Hematopoietic multipotent progenitor cell treated with erythropoietin and hydrocortisone succinate and interleukin-3 and kit ligand, for 4 days (in vitro differentiated cells): ENCODE measurements at places on chromosomes 4 and X.

DNA sequence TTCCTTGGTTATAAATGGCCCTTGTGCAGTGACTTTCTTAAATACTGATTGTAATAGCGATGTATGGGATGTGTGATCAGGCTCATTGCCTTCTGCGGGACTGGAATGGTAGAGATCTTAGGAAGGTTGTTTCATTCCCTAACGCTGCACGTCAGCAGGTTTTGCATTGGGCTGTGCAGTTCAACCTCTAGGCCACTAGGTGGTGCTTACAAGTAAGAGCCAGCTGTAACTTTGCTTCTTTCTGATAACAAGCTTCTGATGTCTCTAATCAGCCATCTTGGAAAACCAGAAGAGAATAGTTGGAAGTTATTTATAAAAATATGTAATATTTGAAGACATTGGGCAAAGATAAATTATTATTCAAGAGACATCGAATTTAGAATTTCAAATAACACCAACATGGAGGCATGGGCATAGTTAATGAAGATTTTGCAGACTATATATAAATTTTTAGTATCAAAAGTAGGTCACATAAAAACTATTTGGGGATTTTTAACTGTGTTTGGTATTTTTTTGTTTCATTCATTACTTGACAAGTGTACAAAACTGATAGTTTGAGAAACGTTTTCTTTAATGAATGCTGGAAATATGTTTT is 339.7 kb upstream of the PCDH7 start:
- peak; percentile 77 for DNase-seq

DNA sequence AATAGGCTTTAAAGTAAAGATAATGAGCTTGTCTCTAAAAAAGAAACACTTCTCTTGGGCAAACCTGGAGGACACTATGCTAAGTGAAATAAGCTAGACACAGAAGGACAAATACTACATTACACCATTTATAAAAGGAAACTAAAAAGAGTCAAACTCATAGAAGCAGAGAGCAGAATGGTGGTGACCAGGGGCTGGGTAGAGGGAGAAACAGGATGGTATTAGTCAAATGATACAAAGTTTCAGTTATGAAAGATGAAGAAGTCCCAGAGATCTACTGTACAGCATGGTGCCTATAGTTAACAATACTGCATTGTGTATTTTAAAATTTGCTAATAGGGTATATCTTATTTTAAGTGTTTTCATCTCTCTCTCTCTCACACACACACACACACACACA is 28.5 kb downstream of the ACSL4 start:
- DNase-seq, result no peak

DNA sequence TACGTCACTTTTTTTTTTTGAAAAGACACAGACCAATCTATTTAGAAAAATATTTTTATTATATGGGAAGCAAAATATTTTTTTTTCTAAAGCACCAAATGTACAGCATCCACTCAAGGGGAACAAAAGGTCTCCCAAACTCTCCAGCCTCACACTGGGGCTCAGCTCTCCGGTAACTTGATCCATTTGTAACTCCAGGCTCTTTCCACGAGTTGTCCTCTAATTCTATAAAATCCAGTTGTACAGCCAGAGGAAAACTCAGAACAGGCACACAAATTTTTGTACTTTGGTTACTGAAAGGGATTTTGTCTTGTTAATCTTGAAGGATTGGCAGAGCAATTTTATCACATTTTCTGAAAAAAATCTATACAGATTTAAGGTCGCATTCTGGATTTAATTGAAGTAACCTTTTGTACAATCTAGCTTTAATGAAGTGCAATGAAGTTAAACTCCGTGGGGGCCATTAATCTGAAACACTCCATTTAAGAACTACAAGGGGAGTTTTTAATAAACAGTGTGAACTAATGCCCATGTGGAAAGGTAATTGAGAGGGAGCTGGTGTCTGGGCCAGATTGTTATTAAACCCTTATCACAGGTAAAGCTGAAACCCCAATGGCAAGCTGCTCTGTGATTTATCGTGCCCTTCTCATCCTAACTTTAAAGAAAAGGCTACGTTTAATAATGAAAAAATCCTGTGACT is 161.2 kb upstream of the FRG1 start:
- DNase-seq, result no peak

DNA sequence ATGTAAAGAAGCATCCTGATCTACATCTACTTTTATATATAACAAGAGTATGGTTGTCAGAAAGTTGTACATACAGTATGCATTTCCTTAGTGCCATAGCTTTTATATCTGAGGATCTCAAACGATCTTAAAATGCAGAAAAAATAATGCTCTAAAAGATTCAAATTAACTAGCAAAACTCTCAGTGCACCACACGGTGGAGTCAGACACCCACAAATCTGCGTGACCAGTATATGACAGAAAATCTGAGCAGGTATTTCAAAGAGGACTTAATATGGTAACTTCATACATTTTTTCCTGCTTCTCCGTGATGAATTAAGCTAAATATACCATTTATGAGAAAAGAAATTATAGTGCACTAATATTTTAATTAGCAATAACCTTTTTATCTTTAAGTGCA is 803.0 kb downstream of the DMD start:
- peak; percentile 13 for DNase-seq

- DNase-seq, result no peak
These were observed 209.1 kb upstream of the JADE1 start for GRCh38 chr4:128600410-128600809.

- no peak for DNase-seq
These were observed 9.8 kb upstream of the TNIP2 start for GRCh38 chr4:2765832-2766526.
